ENCODE measurements at places on chromosomes 7 and 10.

DNA sequence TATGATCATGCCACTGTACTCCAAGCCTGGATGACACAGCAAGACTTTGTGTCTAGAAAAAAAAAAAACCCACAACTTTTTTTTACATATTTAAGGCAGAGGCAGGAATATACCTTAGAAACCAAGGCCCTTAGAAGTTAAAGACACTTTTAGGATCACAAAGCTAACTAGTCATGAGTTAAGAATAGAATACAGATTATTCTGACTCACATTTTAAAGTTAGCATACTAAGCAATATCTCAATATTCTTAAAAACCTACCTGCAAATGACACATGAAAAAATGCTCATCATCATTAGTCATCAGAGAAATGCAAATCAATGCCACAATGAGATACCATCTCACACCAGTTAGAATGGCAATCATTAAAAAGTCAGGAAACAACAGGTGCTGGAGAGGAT, 177.7 kb downstream of the CHCHD3 start:
- no peak for DNase-seq

DNA sequence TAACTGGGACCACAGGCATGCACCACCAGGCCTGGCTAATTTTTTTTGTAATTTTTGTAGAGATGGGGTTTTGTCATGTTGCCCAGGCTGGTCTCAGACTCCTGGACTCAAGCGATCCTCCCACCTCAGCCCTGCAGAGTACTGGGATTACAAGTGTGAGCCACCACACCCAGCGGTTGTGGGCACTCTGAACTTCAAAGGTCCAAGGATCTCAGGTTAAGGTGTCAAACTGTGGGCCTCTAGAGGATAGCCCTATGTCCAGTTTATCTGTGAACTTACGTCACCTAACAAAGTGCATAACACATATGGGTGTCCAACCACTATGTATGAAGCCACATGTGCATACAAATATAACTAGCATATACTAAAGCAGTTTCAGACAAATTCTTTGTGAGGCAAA, 3.2 kb upstream of the IL2RA start:
- no peak for DNase-seq

GRCh38 chr7:36001546-36001945, 151.5 kb upstream of the EEPD1 start:
- DNase-seq, result no peak

GRCh38 chr7:80726666-80727065, 88.2 kb downstream of the CD36 start:
- DNase-seq, result no peak

- no peak for DNase-seq
These were observed 561 bp downstream of the FGFR2 start for GRCh38 chr10:121597504-121598262.

- no peak for DNase-seq
These were observed 26.9 kb downstream of the RGS10 start for GRCh38 chr10:119515511-119516045.
